ENCODE measurements at places on chromosomes 2 and 18.
A peak's percentile ranks its signal among the peaks of the same experiment; 100 is the strongest.

DNA sequence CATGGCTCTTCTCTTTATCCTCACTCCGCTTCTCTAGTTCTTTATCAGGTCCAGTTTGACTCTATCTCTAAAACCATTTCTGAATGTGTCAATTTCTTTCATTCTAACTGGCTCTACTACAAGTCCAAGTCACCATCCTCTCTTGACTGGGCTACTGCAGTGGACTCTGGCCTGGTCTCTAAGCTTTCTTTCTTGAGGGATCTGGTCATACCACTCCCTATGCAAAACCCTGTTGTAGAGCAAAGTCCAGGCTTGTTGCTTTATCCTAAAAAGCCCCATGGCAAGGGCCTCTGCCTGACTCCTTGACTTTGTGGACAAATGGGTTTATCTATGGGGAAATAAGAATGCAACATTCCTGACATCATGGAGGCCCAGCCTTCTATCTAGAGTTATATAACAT is 87.1 kb downstream of the BCL2L11 start:
- DNase-seq: no peak

DNA sequence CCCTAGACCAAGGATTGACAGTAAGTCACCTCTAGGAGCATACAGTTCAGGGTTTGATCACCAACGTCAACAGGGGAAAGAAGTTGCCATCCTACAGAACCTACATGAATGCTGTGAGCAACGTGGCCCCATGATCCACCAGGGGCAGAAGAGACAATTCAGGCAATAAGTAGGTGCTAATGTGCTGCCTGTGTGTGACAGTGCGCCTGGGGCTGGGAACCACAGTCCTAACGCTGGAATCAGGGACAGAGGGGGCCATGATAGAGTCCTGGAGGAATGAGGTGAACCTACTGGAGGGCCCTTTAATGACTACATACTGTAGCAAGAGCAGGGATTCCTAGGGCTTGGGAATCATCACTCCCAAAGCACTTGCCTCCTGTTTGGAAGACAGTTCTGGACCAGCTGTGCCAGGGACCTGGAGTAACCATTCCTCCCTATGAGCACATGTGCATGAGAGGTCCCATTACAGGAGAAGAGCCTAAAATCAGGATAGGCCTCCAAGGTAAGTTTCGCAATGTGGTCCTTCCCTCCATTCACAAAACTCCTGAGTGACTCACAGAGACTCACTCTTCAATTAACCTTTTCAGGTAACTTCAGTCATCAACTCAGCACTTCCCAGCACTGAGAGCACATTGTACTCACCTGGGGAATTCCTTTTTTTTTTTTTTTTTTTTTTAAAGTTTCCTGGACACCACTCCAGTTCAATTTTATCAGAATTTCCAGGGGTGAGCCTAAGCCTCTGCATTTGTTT is 214.0 kb downstream of the TMEM163 start:
- DNase-seq: no peak

GRCh38 chr2:134926231-134926931 is 7.8 kb downstream of the CCNT2 start:
- DNase-seq: peak; percentile 3

GRCh38 chr2:26352892-26353291 is 6.3 kb upstream of the ADGRF3 start:
- DNase-seq: no peak

DNA sequence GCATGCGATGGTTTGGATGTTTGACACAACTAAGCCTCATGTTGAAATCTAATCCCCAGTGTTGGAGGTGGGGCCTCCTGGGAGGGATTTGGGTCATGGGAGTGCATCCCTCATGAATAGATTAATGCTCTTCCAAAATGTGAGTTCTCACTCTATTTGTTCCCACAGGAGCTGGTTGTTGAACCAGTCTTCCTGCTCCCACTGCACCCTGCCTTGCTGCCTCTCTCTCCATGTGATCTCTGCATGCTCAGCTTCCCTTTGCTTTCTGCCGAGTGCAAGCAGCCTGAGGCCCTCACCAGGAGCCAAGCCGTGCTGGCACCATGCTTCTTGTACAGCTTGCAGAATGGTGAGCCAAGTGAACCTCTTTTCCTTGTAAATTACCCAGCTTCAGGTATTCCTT is 206.8 kb downstream of the VAPA start:
- no peak for DNase-seq

GRCh38 chr2:85545780-85546240 is 6.8 kb downstream of the MAT2A start:
- DNase-seq: no peak

DNA sequence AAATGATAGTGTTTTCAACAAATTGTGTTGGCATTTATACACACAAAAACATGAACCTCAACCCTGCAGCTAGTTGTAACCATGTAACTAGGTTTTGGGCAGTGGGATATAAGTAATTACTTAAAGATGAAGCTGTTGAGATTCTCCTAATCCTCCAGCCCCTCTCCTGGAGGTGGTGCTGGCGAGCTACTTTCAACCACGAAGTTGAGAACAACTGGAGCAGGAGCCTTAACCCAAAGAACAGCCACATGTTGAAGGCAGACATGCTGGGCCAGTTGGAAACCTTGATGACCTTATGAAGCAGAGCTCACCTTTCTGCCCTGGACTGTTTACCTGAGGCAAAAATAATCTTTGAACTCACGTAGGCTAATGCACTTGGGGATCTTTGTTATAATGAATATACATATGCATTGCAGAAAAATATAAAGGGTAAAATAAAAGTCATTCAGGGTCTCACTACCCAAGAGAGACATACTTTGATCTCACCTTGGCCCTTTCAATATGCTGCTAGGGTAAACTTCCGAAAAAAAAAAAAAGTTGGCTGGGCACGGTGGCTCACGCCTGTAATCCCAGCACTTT is 89.6 kb upstream of the NPAS2 start:
- DNase-seq: peak; percentile 45

DNA sequence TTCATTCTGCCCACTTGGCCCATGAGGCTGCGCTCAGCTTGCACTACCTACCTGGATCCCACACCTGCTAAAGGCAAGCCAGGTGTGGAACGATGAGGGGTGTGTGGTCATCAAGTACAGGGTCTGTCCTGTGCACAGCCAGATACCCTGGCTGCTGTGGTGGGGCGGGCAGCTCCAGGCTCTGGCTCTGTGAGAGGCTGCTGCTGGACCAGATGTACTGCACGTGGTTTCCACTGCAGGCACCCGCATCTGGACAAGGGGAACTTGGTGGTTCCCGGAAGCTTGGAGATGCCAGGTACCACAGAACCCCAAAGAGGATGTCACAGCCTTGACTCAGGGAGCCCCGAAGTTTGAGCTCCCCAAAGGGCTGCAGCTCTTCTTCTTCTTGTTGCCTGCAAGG is 68.1 kb upstream of the ZNF804A start:
- no peak for DNase-seq

GRCh38 chr2:113218283-113219091 is 44.7 kb downstream of the PSD4 start:
- DNase-seq: no peak

- no peak for DNase-seq
Observed at GRCh38 chr18:78447211-78447610, 532.4 kb upstream of the SALL3 start.

DNA sequence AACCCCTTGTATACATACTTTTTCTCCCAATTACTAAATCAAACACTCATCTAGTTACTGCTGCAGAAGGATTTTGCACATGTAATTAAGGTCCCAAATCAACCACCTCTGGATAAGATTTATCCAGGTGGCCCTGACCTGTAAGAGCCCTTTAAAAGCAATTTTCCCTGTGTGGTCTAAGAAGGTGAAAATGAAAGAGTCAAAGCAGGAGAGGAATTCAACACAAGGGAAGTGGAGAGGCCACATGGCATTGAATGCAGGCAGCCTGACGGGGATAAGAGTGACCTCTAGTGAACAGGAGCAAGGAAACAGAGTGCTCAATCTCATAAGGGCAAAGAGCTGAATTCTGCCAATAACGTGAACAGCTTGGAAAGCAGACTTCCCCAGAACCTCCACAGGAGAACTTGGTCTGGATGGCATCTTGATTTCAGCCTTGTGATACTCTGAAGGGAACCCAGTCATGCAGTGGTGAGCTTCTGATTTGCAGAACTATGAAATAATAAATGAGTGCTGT is 27.2 kb downstream of the PPP3R1 start:
- peak; percentile 65 for DNase-seq

- DNase-seq: no peak
Observed at GRCh38 chr2:121017396-121017795, 267.6 kb downstream of the TFCP2L1 start.

GRCh38 chr2:51920509-51920908 is 888.6 kb upstream of the NRXN1 start:
- peak; percentile 42 for DNase-seq

DNA sequence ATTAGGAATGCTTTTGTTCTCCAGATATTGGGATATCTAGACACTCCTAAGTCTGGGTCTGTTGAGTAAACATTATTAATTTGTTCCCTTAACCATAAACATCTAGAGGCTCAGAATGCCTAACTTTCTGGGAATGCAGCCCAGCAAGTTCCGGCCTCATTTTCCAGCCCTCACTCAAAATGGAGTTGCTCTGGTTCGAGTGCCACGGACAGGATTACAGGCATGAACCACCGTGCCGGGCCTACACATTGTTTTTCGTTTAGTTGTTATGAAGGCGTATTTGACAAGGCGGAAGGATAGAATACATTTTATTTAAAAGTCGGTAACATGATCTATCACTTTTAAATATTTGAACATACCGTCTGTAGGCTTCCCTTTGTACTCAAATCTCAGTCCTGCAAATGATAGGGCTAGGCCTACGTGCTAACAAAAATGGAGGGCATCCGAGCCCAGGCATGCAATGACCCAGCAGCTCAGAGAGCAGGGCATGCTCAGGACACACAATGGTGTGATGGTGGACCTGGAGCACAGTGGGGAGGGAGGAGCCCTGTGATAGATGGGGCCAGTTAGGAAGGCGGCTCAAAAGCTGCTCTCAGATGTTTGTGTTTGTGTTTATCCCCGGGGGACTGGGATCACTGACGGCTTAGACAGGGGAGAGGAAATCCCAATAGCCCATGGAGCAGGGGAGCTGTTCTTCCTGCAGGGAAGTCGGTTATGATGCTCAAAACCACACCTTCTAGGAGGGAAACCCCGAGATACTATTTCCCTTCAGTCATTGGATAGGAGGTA is 2.9 kb upstream of the SCYGR1 start:
- DNase-seq: no peak

- no peak for DNase-seq
Observed at GRCh38 chr2:24317491-24317920, 42.8 kb downstream of the ITSN2 start.

DNA sequence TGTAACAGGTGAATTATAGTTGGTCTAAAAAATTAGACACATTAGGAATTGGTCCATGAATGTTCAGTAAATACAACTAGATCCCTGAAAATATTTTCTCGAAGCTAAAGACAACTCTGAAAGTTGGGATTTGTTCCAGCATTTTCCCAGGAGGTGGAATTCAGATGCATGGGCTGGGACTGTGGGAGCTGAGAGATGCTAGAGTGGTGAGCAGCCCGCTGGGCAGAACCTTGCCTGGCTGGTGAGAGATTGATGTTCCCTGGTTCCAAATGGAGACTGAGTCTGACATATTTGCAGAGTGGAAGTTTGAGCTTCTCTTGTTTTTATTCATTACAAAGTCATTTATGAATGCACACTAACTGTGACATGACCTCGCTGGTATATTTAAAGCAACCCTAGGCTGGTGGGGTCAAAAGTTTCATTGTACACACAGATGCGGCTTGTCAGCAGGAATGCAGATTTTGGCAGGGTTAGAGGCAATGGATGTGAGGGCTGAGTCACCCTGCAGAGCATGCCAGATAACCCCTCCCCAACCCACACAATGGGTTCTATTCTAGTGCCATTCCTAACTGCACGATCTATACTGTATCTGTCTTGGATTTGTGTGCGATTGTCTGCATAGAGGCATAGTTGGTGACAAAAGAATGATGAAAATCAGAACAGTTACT is 23.5 kb upstream of the TMEM178A start:
- peak; percentile 76 for DNase-seq

DNA sequence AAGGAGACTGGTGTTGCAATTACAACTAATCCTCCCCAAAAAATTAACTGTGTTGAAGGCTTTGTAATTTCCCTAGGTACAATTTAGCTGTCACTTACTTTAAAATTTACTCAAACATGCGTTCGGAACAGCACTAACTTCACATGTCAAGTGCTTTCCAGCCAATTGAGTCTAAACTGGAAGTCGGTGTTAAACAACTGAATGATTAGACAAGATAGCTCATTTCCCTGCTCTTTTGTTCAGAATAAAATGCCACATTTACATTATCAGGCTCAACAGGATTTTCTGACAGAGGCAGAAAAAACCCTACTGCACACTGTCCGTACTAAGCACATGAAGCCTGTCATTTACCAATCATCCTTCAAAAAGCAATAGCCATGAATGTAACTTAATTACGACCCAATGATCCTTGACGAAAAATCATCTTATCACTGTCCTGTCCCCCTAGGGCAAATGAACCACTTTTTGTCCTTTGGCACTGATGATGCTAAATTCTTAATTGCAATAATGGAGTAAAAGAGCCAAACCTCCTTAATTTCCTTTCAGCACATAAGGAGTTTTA is 56.0 kb downstream of the LRPPRC start:
- no peak for DNase-seq

DNA sequence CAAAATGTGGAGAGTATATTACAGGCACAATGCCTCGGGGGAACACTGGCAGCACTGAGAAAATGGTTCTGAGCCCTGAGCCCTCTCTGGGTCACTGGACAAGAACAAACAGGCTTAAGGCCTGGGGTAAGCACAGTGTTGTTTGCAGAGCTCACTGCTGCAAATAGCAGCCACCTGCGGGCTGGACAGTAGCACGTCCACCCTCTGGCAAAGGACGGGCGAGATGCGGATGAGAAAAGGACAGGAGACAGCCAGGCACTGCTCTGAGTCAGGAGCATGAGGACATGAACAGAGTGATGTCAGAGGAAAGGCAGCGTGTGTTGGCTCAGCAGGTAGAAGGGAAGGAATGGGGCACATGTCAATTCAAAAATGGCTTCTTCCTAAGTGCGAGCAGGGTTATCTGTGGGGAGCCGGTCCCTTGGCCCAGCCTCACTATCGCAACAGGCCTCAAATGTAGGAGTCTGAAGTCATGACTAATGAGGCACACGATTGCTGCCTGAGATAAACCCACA is 25.9 kb upstream of the NEB start:
- DNase-seq: no peak

DNA sequence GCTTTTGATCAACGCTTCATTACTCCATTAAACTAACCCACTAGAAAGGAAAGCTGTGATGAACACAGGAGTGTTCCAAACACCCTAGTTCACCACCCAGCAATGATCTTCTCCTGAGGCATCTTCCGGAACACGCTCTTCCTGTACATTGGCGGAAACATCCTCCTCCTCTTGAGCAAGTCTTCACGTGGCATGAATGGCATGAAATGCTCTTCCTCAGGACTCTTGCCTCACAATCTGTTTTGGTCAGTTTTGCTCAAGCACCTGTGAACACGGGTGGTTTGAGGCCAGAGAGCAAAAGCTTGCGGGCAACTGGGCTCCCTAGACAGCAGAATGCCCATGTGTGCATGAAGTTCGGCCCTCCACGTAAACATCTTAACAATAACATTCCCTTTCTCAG is 734.2 kb upstream of the SALL3 start:
- DNase-seq: no peak

Data from H4 (cell line).